ENCODE measurements at places on chromosomes 3 and 15.

DNA sequence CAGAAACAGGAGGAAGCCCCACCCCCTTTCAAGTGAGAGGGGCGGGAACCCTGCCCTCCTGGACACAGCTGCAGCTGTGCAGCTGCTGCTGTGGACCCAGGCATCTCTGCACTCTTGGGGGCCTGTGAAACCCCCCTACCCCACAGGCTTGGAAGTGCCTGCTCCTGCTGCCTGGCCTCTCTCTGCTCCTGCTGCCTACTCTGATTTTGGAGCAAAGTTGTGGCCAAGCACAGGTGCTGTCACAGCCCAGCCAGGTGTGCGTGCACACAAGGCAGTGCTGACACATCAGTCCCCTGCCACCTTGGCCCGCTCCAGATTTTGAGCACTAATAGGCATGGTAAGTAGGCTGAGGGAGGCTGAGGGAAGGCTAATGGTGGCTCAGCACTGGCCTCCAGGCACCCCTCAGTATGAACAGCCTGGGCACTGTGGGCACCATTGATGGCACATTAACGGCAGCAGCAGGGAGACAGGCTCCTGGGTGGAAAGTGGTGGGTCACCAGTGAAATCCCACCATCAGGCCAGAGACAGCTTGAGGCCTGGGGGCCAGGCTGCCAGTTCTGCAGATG is 890.9 kb downstream of the GBE1 start:
- DNase-seq, result no peak

DNA sequence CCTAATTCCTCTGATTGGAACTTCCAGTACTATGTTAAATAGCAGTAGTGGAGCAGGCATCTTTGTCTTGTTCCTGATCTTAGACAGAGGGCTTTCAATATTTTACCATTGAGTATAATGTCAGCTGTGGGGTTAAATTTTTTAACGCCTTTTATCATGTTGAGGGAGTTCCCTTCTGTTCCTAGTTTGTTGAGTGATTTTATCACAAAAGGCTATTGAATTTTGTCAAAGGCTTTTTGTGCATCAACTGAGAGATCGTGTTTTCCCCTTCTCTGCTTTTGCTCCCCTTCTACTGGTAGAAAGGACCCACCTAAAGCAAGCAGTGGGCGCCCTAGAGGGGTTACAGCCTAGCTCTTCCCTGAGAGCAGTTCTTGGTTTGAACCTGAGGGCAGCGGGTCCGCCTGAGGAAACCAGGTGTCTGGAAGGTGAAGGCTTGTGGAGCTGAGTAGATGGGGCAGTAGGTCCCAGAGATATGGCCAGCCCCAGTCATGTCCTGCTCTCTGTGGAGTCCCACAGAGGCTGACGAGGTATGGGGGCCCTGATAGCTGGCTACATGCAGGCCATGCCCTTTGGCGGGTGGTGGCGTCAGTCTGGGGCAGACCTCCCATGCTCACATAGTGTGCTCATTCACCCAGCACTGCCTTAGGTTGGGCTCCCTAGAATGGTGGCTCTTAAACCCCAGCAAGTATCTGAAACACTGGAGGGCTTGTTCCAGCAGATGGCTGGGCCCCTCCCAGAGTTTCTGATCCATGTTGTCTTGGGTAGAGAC is 11.3 kb downstream of the HDAC11 start:
- DNase-seq, result no peak

GRCh38 chr15:90099072-90099867 is 3.0 kb downstream of the IDH2 start:
- no peak for DNase-seq

DNA sequence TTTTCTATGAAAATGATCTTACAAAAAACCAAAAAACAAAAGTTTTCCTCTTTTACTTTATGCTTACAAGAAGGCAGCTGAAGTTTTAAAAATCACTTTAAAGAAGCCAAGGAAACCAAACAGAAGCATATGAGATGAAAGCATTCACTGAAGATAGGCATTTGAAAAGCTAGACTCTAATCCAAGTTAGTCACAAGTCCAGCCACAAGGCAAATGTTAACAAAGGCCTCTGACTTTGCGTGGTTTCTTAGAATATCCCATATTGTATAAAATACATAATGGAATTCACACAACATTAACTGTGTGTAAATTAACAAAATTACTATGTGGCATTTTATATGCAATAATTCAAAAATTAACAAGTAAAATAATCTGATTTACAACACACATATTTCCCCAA is 17.7 kb downstream of the MRPL3 start:
- no peak for DNase-seq

- DNase-seq, result no peak
Observed at GRCh38 chr3:20480786-20481365, 294.9 kb upstream of the SGO1 start.

- DNase-seq, result peak; percentile 62
Observed at GRCh38 chr15:39976291-39977274, 42.7 kb downstream of the EIF2AK4 start.

GRCh38 chr3:23663661-23664186 is 142.0 kb upstream of the UBE2E1 start:
- DNase-seq, result no peak

- DNase-seq, result no peak
Observed at GRCh38 chr3:47579875-47580274, 1.2 kb upstream of the CSPG5 start.

Measured in renal cortex interstitium (tissue), 15 donors.